Upper lobe of left lung (tissue), 6 donors: ENCODE measurements at places on chromosomes 2 and 18. TPM values are rescaled to one million over a fixed set of nuclear protein-coding genes. Genes with fewer than 3 reads are reported as not detected.

The CFAP221 gene
- total RNA-seq, result 59.7 TPM

DNA sequence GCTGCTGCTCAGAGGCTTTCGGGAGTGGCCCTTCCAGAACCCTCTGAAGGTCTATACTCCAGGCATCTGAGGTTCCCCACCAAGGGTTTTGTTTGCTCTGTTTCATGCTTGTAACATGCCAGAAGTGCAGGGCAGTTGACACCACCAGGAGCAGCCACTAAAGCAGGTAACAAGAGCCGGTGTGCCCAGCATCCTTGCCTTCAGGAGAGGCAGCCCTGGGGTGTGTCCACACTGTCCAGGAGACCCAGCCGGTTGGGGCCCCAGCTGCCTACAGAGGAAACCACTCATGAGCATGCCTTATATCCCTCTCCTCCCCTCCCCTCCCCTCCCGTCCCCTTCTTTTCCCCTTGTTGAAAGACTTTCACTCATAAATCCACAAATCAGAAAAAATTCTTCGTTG, 93.1 kb downstream of the CD8B2 start:
- no peak for DNase-seq

- DNase-seq, result no peak
These were observed 359.0 kb downstream of the TSN start for GRCh38 chr2:122114421-122114820.

GRCh38 chr2:189557373-189557772, 23.2 kb downstream of the SLC40A1 start:
- DNase-seq, result no peak

DNA sequence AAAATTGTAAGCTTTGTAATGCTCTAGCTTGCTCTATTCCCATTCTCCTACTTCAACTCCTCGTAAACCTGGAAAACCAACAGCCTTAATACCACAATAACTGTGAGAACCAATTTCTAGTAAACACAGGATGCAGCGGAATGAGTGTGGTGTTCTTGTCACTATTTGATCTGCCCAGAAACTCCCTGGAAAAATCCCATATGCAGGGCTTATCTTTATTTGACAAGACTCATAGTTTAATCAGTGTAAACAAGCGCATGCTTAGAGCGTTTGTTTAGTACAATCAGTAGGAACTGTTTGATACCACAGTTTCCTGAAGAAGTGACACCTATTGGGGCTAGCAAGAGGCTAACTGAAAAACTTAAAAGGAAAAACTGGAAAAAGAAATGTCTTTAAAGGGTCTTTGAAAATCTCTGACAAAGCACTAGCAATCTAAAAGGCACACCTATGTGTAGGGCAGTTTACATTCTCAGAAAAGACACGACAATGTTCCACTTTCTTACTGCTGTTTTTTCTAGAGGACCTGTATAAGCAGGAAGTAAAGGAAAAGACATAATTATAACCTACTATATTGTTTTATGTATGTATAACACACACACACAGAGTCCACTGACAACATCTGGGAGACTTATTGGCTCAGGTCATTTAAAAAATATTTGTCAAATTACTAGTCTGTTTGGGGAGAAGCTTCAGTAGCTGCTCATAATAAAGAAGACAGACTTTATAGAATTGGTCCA, 241.4 kb upstream of the KLHL14 start:
- DNase-seq, result no peak
